Parietal lobe (tissue), 2 donors: ENCODE measurements at places on chromosomes 13 and 19. TPM values are rescaled to one million over a fixed set of nuclear protein-coding genes. Genes with fewer than 3 reads are reported as not detected.

Gene MUC16
- not detected for total RNA-seq

Gene ZNF540
- total RNA-seq, result 24.7 TPM

Gene IGFLR1
- total RNA-seq, result 0.94 TPM

Gene RNF17
- 2.2 TPM for total RNA-seq

Gene ZNF320
- 38.2 TPM for total RNA-seq

Gene FDX2
- 18.2 TPM for total RNA-seq

Gene CYP4F3
- total RNA-seq, result under 0.01 TPM

Gene ZNF578
- 36.6 TPM for total RNA-seq

Gene ADGRE2
- total RNA-seq, result 0.31 TPM

Gene IFNL1
- total RNA-seq, result not detected

Gene ZNF541
- total RNA-seq, result under 0.01 TPM

Gene TMC4
- total RNA-seq, result 1.3 TPM

Gene ISOC2
- 13.1 TPM for total RNA-seq

Gene ATP1A3
- total RNA-seq, result 217 TPM

Gene ADGRE3
- not detected for total RNA-seq

Gene TTC9B
- 41.6 TPM for total RNA-seq

Gene SPRED3
- total RNA-seq, result 2.5 TPM

Gene TMEM38A
- total RNA-seq, result 13.5 TPM

Gene ZNF850
- 8.8 TPM for total RNA-seq

Gene SOX1
- 15.7 TPM for total RNA-seq

Gene C1QTNF9B
- total RNA-seq, result not detected

Gene PCDH9
- 126 TPM for total RNA-seq

Gene MRPL4
- 15.0 TPM for total RNA-seq

Gene ZNF649
- 47.3 TPM for total RNA-seq

Gene MBD3L3
- not detected for total RNA-seq

Gene APLP1
- 197 TPM for total RNA-seq

Gene WTIP
- total RNA-seq, result 16.6 TPM

Gene TPTE2
- total RNA-seq, result not detected

Gene DPF1
- 47.0 TPM for total RNA-seq

Gene OR7C1
- total RNA-seq, result not detected

Gene SMIM44
- total RNA-seq, result not detected

Gene ACER1
- total RNA-seq, result not detected

Gene LGI4
- total RNA-seq, result 11.3 TPM

Gene TMEM255B
- total RNA-seq, result 0.31 TPM

Gene C19orf67
- total RNA-seq, result not detected

Gene CEACAM1
- total RNA-seq, result not detected
